ENCODE measurements at places on chromosomes 12 and 14.
A peak's percentile ranks its signal among the peaks of the same experiment; 100 is the strongest.

DNA sequence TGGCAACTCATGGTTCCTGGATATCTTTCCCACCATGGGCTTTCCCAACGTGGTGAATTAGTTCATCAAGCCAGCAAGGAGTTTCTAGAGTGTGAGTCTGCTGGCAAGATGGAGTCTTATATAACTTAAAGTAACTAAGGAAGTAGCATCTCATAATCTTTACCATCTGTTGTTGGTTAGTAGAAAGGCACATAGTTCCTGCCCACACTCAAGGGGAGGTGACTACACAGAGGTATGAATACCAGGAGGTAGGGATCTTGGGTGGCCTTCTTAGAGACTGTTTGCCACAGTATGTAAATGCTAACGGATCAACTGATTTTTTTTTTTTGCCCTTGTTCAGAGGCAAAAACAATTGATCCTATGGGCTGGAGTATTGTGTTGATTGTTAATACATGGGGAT is 446.9 kb downstream of the ATP23 start:
- no peak for DNase-seq

DNA sequence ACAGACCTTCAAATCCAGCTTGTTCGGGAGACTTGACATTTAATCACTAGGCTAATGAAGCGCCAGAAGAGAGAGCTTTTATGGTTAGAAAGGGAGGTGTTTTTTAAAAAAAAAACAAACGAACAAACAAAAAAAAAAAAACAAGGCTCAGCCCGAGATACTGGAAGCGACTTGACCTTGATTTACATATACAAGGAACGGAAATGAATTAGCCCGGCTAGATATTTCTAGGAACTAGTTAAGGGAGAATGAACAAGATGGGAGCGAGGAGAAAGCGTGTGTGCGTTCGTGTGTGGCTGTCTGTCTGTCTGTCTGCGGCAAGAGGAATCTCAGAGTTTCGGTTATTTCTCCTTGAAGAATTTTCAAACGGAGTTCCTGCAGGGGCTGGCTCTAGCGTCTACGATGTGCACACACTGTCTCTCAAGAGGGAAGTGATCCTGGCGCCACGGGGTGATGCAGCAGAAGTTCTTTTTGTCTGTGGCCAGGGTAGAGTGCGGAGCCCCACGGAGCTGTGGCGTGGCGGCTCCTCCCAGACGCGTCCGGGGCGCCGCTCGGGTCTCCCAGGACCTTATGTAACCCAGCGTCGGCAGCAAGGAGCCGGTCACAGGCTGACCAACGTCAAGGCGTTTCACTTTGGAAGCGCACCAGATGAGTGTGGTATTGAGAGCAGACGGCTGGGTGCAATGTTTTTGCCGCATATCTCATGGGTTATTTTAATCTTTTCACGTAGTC is 18.8 kb downstream of the SOCS2 start:
- DNase-seq: peak; percentile 57

- no peak for DNase-seq
These were observed 52.9 kb upstream of the DIO3 start for GRCh38 chr14:101508196-101508947.

DNA sequence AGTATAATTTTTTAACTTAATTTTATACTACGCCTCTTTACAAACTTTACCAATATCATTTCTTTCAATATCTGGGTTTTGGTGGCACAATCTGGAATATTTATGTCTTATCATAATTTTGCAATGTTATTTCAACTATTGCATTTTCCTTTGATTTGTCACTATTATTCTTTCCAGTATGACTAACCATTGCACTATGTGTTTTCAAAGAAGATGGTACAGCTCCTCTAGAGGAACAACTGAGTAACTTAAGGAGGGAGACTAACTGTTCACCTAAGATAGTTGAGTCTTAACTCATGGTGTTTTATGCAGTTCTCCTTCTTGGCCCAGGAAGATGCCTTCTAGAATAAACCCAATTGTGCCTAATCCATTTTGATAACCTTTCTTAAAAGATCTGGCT is 60.5 kb upstream of the KIF21A start:
- no peak for DNase-seq

- no peak for DNase-seq
These were observed 42.8 kb downstream of the ACSM4 start for GRCh38 chr12:7346551-7347225.

GRCh38 chr12:12683725-12684124 is 12.3 kb downstream of the GPR19 start:
- no peak for DNase-seq

GRCh38 chr14:20866963-20867362 is 24.2 kb upstream of the RNASE3 start:
- DNase-seq: peak; percentile 43

DNA sequence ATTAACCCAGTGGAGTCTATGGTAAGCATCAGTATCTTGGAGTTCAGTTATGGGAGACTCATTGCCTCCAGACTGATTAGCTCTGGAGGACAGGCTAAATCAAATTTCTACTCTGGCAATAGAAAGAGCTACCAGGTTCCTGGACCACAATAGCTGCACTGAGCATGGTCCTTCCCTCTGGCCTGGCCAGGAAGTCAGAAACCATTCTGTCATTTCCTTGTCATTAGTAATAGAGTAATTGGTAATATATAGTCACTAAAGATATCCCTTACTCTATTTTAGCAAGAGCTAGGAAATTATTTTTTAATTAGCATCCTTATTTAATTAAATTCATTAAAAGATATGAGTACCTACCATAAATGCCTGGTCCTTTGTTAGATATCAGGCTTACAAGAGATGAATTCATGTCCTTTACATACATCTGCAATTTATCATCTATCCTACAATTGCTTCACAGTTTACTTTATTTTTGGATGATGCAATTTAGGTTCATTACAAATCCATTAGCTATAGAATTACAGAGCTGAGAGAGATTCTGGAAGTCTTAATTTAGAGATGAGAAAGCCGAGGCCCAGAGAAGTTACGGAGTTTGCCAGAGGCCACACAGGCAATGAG is 23.7 kb upstream of the TDRD9 start:
- DNase-seq: no peak

- DNase-seq: no peak
These were observed at the start of gene GALNT8 for GRCh38 chr12:4719821-4720636. TSS of gene GALNT8 (plus strand) at chr12:4720400. CDS start at chr12:4720678, 278 bp downstream.
